Myometrial cell (primary cell): ENCODE measurements at places on chromosomes 4 and X. TPM values are rescaled to one million over a fixed set of nuclear protein-coding genes. Genes with fewer than 3 reads are reported as not detected.

RPA4 gene
- total RNA-seq = under 0.01 TPM in 1 of 2 replicates, not detected in the other

HMX1 gene
- total RNA-seq = 0.58 TPM in 1 of 2 replicates, not detected in the other

AKAP4 gene
- not detected in 2 replicates for total RNA-seq

LDB2 gene
- 9.0 and 12.4 TPM in 2 replicates for total RNA-seq
